ENCODE measurements at places on chromosomes 7 and 10. TPM values are rescaled to one million over a fixed set of nuclear protein-coding genes. Genes with fewer than 3 reads are reported as not detected.

DNA sequence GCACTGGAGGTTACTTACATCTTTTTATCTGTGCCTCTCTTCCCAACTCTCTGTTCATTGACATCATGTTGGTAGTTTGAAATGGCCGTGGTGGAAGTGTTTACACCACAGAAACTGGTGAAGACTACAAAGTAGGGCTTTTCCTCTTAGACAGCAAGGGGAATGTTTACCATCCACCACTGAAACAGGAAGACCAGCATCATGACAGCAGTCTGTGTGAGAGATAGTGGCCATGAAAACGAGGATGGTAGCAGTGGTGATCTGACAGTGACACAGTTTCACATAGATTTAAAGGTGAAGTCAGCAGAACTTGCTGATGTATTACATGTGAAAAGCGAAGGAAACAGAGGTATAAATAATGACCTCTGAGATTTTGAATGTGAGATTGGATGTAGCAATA lies 115.7 kb downstream of the CCDC71L start:
- H3K4me3 ChIP-seq = no peak overlapping the region
- no peaks in the 10 kb centered on the region for H3K36me3 ChIP-seq
- no peak for DNase-seq
- no peaks in the 10 kb centered on the region for H3K27me3 ChIP-seq

DNA sequence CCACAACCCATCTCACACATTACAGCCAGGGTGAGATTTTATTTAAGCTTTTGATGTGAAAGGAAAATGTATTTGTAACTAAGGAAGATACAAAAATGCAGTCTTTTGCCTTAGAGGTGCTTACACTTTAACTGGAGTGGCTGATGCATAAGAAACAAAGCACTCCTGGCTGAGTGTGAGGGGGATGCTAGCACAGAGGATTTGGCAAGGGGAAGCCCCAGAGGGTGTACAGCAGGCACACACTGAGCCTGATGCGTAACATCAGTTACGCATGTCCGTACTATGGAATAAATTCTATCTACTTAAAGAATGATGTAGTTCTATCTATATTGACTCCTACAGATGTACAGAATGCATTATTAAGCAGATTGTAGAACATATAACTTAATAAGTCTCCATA lies 17.8 kb downstream of the GIMAP8 start:
- H3K4me3 ChIP-seq = no peak overlapping the region
- no peaks in the 10 kb centered on the region for H3K36me3 ChIP-seq
- H3K4me1 ChIP-seq = no peaks in the 10 kb centered on the region
- no peaks in the 10 kb centered on the region for H3K27me3 ChIP-seq
- DNase-seq = no peak

DNA sequence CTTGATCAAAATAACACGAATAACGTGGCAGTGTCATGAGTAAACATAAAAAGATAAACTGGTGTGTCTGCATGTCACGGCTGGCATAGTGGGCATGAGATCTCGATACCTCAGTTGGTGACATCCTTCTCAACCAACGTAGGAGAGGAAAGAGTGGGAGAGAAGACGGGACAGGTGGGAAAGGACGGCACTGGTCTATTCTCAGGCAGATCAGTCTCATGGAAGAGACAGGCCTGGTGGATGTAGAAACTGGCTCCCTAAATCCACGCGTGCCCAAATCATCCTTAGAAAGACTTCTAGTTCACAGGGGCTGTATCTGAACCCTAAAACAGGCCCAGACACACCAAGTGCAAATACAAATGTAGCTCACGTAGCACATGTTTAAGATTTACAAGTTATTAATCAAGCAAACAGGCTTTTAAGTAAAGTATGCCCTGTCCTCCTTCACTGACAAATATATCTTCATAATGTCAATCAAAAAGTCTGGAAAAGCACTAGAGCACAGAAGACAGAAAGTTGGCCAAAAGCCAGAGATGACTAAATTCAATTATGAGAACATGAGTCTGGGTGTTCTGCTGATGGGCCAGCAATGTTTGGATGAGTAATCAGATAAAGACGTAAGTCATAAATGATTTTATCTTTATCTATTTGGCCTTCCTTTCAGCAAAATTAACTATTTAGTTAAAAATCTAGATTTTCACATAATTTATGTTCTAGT lies 56.3 kb downstream of the SFMBT2 start:
- no peak for DNase-seq
- H3K27me3 ChIP-seq = no peaks in the 10 kb centered on the region
- H3K36me3 ChIP-seq = no peaks in the 10 kb centered on the region
- H3K4me3 ChIP-seq = no peak overlapping the region
- no peak overlapping the region for H3K27ac ChIP-seq

- no peak overlapping the region for H3K4me3 ChIP-seq
- no peak for DNase-seq
- H3K27ac ChIP-seq = no peak overlapping the region
- no peaks in the 10 kb centered on the region for H3K27me3 ChIP-seq
- H3K4me1 ChIP-seq = no peaks in the 10 kb centered on the region
Observed at GRCh38 chr7:151802469-151802846, 74.5 kb downstream of the PRKAG2 start.

DNA sequence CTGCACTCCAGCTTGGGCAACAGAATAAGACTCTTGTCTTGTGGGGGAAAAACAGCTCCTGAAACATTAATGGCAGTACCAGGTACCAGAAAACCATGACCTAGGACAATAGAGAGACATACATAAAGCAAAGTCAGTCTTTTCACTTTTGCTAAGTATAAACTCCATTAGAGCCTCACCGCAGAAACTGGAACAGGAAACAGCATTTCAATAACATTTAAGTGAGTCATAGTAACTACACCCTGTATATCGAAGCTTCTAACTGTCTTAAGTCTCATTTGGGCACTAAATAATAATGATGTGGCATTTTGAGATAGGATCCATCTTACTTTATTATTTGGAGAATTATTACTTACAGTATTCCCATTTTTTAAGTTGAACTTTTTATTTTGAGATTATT lies 517.8 kb upstream of the CELF2 start:
- no peak overlapping the region for H3K4me3 ChIP-seq
- no peaks in the 10 kb centered on the region for H3K4me1 ChIP-seq
- no peak overlapping the region for H3K27ac ChIP-seq
- no peaks in the 10 kb centered on the region for H3K27me3 ChIP-seq
- no peak for DNase-seq
- H3K36me3 ChIP-seq = no peaks in the 10 kb centered on the region

GRCh38 chr7:12111422-12112405 lies 99.4 kb upstream of the TMEM106B start:
- H3K4me3 ChIP-seq = peak overlapping the region; percentile 55
- H3K4me1 ChIP-seq = no peaks in the 10 kb centered on the region
- no peak for DNase-seq
- peaks cover 5% of the 10 kb centered on the region for H3K27me3 ChIP-seq
- H3K36me3 ChIP-seq = no peaks in the 10 kb centered on the region
- peak overlapping the region; percentile 83 for H3K27ac ChIP-seq

DNA sequence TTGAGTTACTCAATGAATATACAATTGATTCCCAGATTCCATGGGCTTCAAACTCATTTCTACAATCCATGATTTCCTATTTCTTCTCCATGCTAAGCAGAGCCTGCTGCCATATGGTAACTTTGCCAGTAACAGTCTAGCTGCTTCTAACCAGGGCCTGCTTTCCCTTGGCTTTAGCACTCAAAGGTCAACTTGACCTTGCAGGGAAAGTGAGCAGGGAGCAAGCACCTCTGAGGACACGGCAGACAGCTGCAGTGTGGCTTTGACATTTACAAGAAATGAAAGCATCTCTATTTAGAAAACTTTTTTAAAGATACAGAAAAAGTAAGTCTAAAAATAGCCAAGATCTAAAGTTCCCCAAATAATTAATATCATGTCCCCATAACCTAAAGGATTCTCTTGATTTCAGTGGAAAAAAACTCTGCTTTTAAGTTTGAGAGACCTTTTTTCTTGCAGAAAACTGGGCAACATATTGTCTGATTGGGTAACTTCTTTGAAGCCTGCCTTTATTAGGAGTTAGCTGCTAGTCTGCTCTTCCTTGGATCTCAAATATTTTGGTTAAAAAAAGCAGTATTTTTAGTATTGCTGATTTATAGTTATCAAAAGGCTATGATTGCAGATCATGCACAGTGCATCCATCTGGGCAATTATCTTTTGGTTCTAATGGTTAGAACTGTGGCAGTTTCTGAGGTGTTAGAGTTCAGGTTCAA lies 257.9 kb downstream of the AHR start:
- H3K36me3 ChIP-seq = no peaks in the 10 kb centered on the region
- H3K4me3 ChIP-seq = no peak overlapping the region
- no peaks in the 10 kb centered on the region for H3K27me3 ChIP-seq
- DNase-seq = no peak
- H3K27ac ChIP-seq = no peak overlapping the region

The DDIT4 gene
- total RNA-seq = 1,366 TPM

The BAMBI gene
- 16.7 TPM for total RNA-seq

The SEMA3D gene
- 4.8 TPM for total RNA-seq

All from tibial nerve (tissue), 4 donors.